Glutamatergic neuron (in vitro differentiated cells): ENCODE measurements at places on chromosomes 13 and 19.

DNA sequence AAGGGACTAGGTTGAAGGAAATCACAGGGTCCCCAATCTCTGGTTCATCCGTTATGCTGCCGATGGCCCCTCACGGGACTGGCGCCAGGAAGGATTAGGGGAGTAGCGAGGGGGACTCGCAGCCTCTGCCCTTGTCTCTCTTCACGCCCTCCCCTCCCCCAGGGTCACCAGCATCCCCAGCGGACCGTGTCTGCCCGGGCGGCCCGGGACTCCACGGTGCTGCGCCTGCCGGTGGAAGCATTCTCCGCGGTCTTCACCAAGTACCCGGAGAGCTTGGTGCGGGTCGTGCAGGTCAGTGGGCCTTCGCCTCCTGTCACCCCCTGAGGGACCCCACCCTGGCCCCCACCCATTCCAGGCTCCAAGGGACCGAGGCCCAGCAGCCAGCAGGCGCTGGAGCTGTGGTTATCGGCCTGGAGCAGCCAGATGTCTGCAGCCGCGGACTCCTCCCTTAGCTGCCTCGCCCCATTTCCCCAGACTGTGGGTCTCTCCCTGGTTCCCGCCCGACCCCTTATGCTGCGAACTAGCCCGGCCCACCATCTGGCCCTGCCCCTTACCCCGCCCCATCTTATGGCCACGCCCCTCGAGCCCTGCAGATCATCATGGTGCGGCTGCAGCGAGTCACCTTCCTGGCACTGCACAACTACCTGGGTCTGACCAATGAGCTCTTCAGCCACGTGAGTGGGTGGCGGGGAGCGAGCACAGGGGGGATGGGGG is 5.4 kb downstream of the PNPLA6 start:
- peak; percentile 68 for DNase-seq

DNA sequence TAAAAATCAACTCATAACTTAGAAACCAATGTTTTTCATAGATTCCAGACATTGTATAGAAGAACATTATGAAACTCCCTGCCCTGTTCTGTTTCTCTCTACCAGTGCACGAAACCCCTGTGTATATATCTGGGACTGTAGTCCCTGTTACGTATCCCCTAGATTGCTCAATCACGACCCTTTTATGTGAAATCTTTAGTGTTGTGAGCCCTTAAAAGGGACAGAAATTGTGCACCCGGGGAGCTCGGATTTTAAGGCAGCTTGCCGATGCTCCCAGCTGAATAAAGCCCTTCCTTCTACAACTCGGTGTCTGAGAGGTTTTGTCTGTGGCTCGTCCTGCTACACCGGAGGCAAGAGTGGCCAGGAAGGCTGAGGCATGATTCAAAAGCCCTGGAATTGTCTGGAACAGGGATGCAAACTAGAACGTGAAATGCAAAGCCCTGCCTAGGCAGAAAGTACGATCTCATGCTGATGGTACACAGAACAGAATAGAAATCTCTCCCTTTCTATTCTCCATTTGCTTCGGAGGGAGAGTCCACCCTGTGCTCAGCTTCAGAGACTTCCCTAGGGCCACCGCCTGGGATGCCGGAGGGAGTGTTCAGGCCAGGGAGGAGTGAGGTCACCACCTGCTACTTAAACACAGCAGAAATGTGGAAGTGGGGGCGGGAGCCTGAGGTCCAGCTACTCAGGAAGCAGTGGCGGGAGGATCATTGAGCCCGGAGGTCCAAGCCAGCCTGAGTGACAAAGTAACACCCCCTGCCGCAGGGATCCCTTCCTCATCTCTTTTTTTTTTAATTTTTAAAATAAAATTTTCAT is 758 bp upstream of the ZNF888 start:
- DNase-seq: peak; percentile 38

DNA sequence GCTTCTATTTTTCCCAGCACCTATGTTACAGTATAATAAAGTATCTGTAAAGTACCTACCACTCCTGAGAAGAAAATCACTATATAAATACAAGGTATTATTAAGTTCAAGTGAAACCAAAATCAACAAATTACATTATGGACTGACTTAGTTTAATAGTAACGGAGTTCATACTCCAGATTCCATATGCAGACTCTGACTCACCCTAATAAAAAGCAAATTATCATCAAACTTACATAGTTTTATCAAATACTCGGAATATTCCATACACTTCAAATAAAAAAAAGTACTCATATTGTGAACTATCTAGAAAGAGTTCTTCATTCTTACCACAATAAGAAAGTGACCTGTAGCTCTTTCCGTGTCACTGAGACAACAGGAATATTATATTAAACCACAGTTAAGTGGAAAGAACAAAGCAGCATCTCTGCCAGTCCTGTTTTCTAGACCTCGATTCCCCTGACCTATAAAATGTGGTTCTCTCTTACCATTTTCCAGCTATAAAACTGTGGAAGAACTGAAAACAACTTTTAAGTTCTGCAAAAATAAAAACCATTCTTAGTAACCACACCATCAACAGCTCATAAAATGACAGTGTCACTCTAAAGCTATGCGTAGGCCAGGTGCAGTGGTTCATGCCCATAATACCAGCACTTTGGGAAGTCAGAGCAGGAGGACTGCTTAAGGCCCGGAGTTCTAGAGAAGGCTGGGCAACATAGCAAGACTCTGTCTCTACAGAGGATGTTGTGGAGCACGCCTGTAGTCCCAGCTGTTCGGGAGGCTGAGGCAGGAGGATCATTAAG is 42.6 kb downstream of the USP12 start:
- no peak for DNase-seq

GRCh38 chr13:79435561-79435990 is 29.5 kb upstream of the RBM26 start:
- DNase-seq: no peak

DNA sequence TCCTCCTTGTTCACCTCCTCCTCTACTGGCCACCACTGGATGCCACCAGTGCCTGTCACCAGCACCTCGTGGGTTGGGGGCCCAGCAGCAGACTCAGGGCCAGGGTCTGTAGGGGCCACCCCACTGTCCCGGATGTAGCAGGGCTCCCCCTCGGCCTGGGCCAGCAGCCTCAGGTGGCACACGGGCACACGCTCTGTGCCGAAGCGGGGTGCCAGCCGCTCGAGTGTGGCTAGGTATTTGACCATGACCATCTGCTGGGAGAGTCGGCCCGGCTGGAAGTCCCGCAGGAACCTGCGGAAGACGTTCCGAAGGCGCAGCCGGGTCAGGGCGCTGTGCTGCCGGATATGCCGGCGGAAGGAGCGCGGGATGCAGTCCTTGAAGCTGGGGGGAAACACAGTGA is 14.9 kb downstream of the TYK2 start:
- DNase-seq: no peak

DNA sequence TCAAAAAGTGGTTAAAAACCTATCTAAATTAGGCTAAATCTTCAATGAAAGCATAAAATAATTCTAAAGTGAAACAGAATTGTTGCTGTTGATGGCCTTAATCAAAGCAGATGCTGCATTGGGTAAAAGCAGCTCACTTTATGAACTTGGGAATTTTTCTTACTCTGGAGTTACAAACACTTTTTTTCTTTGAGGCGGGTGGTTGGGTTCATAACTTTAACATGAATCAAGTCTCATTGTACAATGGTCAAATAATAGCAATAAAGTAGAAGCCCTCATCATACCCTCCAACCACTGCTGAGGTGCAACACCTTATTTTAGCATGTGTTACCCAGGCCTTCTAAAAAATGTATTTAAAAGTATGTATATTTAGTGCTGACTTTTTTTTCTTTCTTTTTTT is 29.1 kb downstream of the NUP58 start:
- no peak for DNase-seq

DNA sequence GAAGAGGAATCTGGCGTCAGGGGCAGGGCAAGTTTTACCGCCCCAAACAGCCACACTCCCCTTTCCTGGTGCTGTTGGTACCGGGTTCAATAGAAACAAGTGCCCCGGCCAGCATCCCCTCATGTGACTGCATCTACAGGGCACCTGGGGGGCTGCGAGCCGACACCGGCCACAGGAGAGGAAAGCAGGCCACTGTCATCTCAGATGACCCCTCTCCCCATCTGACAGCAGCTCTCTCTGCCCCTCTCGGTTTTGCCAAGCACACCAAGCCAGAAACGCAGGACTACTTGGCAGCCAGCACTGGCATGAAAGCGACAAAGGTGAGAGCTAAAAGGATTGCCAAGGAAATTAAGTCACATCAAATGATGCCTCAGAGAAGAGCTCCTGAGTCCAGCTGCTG is 37.1 kb downstream of the MLLT1 start:
- no peak for DNase-seq

GRCh38 chr13:54415753-54416366 is 1387.2 kb downstream of the OLFM4 start:
- DNase-seq: no peak

DNA sequence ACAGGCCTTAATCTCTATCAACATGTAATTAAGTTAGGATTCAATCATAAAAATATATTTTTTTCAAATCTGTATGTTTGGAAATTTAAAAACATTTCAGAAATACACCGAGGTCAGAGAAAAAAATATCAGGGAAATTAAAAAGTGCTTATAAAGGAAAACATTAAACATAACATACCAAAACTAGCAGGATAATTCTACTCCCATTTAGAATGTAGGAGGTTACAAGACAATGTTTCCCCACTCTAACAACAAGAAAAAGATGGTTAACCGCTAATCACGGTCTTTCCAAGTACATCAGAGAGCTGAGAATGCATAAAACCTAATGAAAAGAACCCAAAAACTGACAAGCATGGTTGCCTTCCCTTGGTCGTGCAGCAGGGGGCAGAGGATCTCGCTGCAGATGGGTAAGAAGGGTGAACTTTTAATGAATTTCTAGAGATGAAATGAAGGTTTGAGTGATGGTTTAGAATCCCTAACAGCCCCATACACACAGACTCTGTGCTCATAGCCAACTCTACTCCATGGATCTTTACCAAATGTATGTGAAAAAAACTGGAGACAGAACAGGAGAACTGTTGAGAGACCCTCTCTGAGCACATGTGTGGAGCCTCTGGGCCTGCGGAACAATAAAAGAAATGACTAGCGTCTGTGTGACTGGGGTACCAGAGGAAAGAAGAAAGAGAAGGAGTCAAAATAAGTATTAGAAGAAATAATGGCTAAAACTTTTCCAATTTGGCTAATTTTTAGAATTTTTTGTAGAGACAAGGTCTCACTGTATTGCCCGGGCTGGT is 51.3 kb upstream of the LSM14A start:
- peak; percentile 56 for DNase-seq

DNA sequence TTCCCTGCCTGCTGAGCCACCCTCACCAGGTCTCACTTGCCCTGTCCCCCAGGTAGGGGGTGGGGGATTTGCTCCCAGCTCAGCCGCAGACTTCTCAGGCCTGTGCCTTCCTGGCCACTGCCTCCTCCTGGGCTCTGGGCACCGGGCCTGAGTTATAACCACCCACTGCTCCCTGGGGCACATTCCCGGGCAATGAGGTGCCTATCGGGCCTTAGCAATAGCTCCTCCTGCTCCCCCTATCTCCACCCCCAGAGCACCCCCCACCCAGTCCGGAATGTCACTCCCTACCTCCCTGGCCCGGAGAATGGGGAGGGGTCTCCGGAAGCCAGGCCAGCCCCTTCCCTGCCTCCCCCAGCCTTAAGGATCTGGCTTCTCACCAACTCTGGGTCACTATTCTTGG is at the start of gene KLK5:
Gene KLK5, minus strand, starts transcription at position 129 of the 400 bp plus-strand sequence. CDS start 381 bp downstream, outside the sequence.
- DNase-seq: no peak

GRCh38 chr13:33362986-33363727 is 77.6 kb upstream of the STARD13 start:
- no peak for DNase-seq

DNA sequence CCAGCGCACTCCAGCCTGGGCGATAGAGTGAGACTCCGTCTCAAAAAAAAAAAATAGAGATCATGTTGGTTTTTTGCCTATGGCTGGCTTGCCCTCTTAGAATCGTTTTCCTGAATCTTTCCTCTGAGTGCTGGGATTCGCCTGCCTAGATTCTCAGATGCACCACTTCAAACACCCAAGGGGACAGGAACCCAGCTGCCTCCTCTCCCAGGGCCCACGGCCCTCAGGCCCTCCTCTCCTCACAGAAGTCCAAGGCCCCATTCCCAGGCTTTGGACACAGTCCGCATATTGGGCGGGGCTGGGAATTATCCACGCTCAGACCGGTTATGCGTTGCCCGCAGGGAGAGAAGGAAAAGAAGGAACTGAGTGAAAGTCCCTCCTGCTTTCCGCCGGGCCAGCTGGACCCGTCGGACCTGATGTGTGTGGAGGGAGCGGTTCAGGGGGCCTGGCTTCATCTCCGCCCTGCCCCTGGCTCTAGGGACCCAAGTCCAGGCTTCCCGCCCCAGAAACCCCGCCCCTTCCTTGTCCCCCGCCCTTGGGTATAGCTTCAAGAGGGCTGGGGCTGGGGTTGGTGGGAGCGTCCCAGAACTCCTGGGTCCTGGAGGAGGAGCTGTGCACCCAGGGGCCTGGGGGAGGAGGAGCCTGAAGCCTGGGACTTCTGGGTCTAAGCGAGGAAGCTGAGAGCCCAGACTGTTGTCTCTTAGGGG is 5.8 kb downstream of the PPFIA3 start:
- DNase-seq: peak; percentile 66

GRCh38 chr13:42272115-42272803 is at the start of gene AKAP11:
TSS of gene AKAP11 (plus strand) at chr13:42272152. CDS start at chr13:42286349, 14,197 bp downstream.
- peak; percentile 74 for DNase-seq

DNA sequence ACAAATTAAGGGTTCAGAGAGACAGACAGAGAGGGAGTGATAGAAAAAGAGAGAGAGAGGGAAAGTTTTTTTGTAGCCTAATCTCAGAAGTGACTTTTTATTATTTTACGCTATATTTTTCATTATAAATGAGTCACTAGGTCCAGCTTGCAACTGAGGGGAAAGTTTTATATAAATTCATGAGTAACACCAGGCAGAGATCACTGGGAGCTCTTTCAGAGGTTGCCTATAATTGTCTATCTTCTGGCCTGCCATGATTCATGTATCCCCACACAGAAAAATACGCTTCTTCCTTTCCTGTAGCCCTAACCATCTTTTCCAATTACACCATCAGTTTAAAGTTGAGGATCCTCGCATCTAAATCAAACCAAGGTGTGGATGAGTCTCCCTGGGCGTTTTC is 467.9 kb downstream of the SLITRK1 start:
- no peak for DNase-seq

GRCh38 chr13:45615501-45616101 is at the start of gene ERICH6B:
TSS of gene ERICH6B (minus strand) at chr13:45615739. CDS start at chr13:45597005, 18,734 bp downstream.
- DNase-seq: peak; percentile 76

- DNase-seq: no peak
Observed at GRCh38 chr13:53298396-53298795, 269.8 kb downstream of the OLFM4 start.

- DNase-seq: no peak
Observed at GRCh38 chr13:48264058-48264457, 31.1 kb downstream of the ITM2B start.

DNA sequence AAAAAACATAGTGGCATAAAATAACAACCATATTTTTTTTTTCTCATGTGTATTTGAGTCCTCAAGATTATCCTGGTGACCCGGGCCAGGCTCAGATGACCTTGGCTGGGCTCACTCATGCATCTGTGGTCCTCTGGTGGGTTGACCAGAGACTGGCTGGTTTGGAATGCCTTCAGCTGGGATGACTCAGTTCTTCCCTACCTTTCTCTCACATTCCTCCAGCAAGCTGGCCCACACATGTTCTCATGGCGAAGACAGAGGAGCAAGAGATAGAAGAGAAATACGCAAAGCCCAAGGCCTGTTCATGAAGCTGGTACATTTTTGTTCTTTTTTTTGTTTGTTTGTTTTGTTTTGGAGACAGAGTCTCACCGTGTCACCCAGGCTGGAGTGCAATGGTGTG is 14.3 kb upstream of the ZNF541 start:
- DNase-seq: no peak

GRCh38 chr19:48683349-48683748 is 10.5 kb upstream of the NTN5 start:
- DNase-seq: no peak

- DNase-seq: no peak
Observed at GRCh38 chr13:26784704-26785639, 24.4 kb upstream of the GPR12 start.
